Naive thymus-derived CD4-positive, alpha-beta T cell (primary cell): ENCODE measurements at places on chromosomes 1 and 21. TPM values are rescaled to one million over a fixed set of nuclear protein-coding genes. Genes with fewer than 3 reads are reported as not detected.

Gene RBM11
- total RNA-seq = 6.0 TPM

Gene CFHR1
- not detected for total RNA-seq

GRCh38 chr1:112686417-112686816 is 12.0 kb downstream of the MOV10 start:
- no peak overlapping the region for H3K4me3 ChIP-seq
- no peak overlapping the region for H3K27ac ChIP-seq
- no peaks in the 10 kb centered on the region for H3K4me1 ChIP-seq
- peaks cover 42% of the 10 kb centered on the region for H3K36me3 ChIP-seq

Gene RIMKLA
- 3.1 and 3.4 TPM in 2 replicates for total RNA-seq

Gene FMN2
- not detected for total RNA-seq

DNA sequence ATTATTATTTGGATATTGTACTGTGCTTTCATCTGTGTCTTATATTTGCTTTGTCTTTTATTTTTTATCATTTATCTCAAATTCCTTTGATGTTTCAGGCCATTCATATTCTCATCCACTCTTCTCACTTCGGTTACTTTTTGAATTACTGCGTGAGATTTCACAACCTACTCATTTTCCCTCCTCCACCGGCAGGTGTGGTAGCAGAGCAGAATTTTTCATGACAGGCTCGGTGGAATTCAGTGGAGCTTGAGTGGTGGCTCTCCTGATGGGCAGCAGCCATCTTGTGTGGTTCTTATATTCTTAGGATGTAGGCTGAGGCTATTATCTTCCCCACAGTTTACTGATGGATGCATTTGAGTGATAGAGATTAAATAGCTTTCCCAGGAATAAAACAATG is 92.3 kb upstream of the IVNS1ABP start:
- no peaks in the 10 kb centered on the region for H3K27me3 ChIP-seq
- DNase-seq = no peak
- H3K4me3 ChIP-seq = no peak overlapping the region
- no peaks in the 10 kb centered on the region for H3K36me3 ChIP-seq
- H3K4me1 ChIP-seq = no peaks in the 10 kb centered on the region
